ENCODE measurements at places on chromosomes 2 and 18.
A peak's percentile ranks its signal among the peaks of the same experiment; 100 is the strongest.

- no peak for DNase-seq
Observed at GRCh38 chr2:236265675-236266074, 1.5 kb upstream of the ASB18 start.

DNA sequence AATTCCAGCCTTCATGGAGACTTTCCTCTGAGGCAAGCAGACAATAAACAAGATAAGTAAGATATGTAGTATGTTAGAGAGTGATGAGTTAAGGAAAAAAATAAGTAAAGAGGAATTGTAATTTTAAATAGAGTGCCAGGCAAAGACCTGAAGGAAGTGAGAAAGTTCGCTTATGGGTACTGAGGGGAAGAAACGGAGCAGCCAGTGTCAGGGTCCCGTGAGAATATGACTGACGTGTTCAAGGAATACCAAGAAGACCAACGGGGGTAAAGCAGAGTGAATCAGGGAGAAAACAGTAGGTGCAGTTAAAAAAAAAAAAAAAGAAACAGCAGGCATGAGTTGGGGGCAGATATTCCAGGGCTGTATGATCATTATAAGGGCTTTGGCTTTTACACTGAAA lies 45.1 kb downstream of the ARHGEF33 start:
- no peak for DNase-seq

- no peak for DNase-seq
Observed at GRCh38 chr2:49335546-49335945, 181.2 kb upstream of the FSHR start.

GRCh38 chr18:10055125-10055750 lies 141.4 kb downstream of the VAPA start:
- DNase-seq: no peak

GRCh38 chr2:83953697-83954096 lies 505.4 kb downstream of the SUCLG1 start:
- peak; percentile 4 for DNase-seq

- DNase-seq: peak; percentile 21
Observed at GRCh38 chr2:115596659-115597375, 1154.4 kb downstream of the DPP10 start.

GRCh38 chr2:10824191-10824590 lies 11.6 kb upstream of the PDIA6 start:
- no peak for DNase-seq
